Right cardiac atrium (tissue), 5 donors: ENCODE measurements at places on chromosomes 16 and 17. TPM values are rescaled to one million over a fixed set of nuclear protein-coding genes. Genes with fewer than 3 reads are reported as not detected.

DNA sequence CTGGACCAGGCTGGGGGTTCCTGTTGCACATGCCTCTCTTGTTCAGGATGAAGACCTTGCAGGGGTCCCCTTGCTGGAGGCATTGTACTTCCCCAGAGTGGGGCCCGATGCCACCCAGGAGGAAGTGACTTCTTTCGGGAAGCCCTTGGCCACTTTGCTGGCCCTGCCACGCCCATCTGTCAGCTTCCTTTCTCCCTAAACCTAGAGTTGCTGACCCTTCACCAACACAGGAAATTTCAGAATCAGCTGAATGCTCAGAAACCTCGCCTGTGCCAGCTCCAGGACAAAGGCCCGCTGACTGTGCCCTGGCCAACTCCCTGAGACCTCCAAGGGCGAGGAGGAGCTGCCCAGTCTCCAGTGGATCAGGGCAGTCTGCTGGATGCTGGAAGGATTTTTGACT, 26.7 kb downstream of the WNT9B start:
- peak; percentile 82 for DNase-seq

DNA sequence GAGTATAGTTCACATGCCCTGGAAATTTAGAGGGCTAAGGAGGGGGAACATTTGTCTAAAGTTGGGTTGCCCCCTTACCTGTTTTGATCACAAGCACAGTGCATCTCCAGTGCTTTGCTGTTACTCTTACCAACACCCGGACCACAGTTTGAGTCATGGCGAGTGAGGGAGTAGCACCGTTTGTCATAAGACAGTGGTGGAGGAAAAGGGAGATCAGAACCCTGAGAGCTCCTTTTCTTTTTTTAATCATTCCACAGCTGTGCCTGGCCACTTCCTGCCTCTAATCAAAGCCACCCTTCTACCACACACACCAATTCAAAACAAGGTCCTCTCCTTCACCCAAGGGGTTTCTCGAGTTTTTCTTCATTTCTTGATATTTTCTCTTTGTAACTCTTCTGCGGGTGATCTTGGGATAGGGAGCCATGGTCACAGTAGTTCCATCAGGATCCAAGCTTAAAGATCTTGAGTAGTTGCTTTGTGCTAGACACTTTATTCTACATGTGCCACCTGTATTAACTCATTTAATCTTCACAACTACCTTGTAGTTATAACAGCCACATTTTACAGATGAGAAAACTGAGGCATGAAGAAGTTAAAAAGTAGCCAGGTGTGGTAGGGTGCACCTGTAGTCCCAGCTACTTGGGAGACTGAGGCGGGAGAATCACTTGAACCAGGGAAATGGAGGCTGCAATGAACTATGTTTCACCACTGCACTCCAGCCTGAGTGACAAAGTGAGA, 5.0 kb upstream of the MYL4 start:
- DNase-seq, result no peak

- DNase-seq, result peak; percentile 22
Measured at GRCh38 chr16:89020068-89020924, 43.3 kb upstream of the CBFA2T3 start.

Gene LUC7L3
- 72.4 TPM for total RNA-seq

Gene CSH1
- total RNA-seq, result not detected

Gene TEDC2
- total RNA-seq, result 0.58 TPM
